ENCODE measurements at places on chromosomes 1 and 21.

GRCh38 chr1:113433184-113433583 lies 42.9 kb downstream of the MAGI3 start:
- no peak for DNase-seq

GRCh38 chr21:39073717-39074116 lies 109.5 kb downstream of the PSMG1 start:
- no peak for DNase-seq

DNA sequence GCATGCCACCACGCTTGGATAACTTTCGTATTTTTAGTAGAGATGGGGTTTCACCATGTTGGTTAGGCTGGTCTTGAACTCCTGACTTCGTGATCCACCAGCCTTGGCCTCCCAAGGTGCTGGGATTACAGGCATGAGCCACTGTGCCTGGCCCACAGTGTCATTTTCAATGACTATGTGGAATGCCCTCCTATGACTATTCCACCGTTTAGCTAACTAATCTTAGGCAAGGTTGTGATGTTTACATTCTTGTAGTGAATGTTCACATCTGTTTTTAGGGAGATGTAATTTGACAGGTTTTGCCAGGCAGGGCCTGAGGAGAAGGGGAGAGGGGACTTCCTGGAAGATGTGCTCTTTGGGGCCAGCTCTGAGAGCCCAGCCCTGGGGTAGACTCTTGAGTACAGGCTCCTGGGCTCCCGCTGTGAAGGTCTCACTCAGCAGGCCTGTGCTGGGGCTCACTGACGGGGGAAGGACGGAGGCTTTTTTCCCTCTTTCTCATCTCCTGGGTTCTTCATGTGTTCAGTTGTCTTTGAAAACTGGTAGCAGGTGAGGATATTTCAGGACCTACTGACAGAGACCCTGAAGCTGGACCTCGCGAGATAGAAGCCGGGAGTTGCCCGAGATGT lies 13.2 kb downstream of the COQ8A start:
- no peak for DNase-seq

GRCh38 chr1:16117369-16117768 lies 38.5 kb downstream of the EPHA2 start:
- no peak for DNase-seq

DNA sequence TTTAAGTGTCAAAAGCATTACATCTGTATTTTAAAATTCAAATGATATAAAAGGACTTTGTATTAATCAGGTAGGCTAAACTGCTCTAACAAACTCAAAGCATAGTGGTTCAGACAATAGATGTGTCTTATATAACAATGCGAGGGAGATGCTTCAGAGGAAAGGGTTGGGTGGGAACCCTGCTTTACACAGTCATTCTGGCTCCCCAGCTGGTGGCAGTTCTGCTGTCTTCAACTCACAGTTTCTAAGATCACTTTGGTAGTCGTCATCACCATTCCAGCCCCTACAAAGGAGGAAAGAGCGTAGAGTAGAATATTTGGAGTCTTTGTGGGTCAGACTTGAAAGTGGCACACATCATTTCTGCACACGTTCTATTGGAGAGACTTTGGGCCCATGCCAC lies 4.2 kb downstream of the PTGFRN start:
- DNase-seq: no peak

DNA sequence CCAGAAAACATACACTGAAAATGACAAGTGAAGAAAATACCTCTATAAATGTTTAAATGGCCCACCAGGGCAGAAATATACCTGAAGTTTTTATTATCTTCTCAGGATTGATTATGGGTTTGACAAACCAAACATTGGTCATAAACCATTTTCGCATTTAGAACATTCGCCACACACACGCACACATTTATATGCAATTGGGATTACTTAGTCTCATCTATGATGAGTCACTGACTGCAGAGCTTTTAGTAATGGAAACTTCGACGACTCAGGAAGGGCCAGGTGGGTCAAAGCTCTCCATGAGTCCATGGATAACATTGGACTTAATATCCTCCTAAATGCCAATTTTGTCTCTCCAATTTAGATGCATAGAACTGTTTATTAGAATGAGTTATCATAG lies 16.9 kb downstream of the NRDC start:
- no peak for DNase-seq
